Non-pigmented ciliary epithelial cell (primary cell): ENCODE measurements at places on chromosomes 3 and 15.

DNA sequence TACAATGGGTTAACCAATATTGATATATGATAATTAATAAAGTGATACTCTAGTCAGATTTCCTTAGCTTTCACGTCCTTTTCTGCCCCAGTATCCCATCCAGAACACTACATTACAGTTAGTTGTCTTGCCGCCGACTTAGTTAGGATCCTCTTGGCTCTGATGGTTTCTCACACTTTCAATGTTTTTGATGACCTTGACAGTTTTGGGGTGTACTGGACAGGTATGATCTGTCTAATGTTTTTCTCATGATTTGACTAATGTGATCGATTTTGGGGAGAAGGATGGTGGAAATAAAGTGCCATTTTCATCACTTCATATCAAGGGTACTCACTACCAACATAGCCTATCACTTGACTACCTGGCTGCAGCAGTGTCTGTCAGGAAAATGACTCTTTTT, 245.0 kb upstream of the TMC3 start:
- no peak for DNase-seq

DNA sequence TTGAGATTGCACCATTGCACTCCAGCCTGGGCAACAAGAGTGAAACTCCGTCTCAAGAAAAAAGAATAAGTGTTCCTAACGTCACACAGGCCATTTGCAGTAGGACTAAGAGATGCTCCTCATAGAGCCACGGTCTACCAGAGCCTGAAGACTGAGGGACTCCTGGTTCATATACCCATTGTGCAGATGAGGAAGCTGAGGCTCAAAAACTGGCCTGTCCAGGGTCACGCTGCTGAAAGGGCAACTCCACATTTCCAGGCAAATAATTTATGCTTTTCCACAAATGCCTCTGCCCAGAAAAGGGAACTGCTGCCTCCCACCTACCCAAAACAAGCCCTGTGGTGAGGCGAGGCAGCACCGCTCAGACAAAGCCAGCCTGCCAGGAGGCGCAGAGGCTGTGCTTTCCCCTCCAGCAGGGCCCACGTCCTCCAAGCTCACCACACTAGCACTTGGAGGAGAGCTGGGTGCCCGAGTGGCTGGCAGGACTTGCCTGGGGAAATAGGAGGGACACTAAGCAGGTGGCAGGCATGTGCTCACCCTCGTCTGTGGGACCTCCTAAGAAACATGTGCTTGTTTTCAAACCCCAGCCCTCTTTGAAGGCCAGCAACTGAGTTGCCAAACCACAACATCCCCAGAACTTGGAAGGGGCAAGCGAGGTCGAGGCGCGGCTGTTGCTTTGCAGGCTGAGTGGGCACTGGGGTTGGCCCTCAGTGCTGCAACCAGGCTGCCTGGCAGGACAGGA, 195.6 kb downstream of the XXYLT1 start:
- no peak for DNase-seq

DNA sequence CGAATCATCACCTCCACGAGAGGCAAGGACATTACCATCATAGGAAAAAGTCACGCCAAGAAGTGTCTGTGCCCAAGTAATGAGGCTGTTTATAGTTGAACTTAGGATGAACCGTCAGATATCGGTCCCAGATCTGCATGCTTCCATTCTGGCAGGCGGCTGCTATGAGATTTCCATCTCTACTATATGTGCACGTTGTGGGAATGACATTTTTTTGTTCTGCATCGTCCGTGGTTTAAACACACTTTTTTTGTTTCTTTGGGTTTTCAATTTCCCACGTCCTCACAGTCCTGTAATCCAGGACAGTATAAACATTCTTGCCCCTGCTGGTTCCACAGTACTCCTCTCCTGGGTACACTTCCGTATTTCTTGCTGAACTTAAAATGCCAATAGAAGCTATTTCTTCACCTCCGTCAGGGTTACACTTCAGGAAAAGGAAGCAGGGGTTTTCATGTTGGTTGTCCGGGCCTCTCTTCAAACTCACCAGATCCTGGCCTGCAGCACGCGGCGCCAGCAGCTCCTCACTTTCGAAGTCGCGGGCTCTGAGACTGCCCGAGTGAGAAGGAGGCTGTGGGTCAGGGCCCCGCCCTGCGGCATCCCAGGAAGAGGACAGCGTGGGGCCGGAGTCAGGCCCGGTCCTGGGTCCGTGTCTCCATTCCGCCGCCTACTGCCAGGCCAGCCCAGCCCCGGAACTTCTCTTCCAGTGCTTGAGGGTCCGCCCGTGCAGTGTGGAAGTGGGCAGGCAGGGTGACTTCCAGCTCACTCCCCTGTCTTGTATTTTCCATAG, 9.8 kb upstream of the TM4SF4 start:
- no peak for DNase-seq

DNA sequence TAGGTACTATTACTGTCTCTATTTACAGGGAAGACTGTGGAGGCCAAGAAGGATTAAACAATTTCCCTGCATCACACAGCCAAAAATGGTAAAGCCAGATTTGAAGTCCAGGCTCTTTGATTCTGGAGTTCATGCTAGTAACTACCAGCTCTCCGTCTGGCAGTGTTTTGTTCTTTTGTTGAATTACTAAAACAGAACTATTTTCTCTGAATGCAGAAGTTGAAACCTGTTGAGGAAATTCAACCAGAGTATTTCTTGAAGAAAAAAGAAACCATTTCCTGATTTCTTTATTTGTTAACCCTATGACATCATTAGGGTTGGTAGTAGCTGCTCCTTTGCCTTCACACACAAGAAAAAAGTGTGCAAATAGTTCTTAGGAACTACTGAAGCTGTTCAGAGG, 34.3 kb downstream of the CRTC3 start:
- DNase-seq = no peak

- no peak for DNase-seq
These were observed 252.0 kb downstream of the NR2F2 start for GRCh38 chr15:96582473-96582872.

DNA sequence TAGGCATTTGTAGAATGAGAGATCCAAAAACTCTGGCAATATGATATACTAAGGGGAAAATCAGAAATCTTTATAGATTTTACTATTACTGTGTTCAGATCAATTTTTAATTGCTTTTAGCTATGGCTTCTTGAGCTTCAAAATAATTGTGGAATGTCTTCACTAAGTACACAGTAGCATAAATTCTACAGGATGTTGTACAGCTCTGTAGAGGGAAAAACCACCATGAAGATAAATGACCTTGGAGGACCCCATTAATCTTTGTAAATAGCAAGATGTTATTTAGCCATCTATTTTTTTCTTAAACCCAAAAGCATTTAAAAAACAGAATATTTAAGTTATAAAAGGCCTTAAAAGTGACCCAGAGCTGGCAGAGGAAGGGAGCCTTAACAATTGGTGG, 43.9 kb upstream of the FNDC3B start:
- DNase-seq = no peak

- no peak for DNase-seq
These were observed 221.0 kb downstream of the ZMAT3 start for GRCh38 chr3:178850450-178851190.

GRCh38 chr15:65026756-65027155, 2.7 kb downstream of the MTFMT start:
- no peak for DNase-seq

GRCh38 chr15:73052653-73053397, 562 bp downstream of the NEO1 start:
- DNase-seq = no peak

GRCh38 chr3:110564674-110565073, 506.9 kb upstream of the NECTIN3 start:
- no peak for DNase-seq

DNA sequence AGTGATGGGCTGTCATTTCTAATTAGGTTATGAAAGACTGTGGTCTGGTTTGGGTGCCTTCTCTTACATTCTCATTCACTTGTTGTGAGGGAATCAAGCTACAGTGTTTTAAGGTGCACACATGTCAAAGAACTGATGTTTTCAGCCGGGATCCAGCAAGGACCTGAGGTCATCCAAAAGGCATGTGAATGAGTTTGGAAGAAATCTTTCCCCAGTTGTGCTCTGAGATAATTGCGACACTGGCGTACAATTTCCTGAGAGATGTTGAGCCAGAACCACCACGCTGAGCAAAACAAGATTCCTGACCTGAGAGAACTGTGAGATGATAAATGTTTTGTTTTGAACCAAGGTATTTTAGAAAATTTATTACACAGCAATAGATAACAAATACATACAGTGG, 295.3 kb upstream of the SLITRK3 start:
- DNase-seq = peak; percentile 11

- no peak for DNase-seq
These were observed 12.6 kb downstream of the CAPN7 start for GRCh38 chr3:15218689-15219088.

DNA sequence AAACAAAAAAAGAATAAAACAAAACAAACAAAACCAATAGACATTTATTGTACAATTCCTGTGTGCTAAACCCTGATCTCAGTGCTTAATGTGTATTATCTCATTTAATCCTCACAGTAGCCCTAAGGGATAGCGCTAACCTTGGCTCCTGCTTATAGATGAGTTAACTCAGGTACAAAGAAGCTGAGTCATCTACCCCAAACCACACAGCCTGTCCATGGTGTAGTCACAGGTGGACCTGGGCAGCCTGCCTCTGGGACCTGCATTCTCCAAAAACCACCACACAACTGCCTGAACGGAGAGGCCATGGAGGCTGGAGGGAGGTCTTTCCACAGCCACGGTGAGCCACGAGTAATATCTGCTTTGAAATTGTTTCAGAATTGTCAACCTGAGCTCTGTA, 5.5 kb upstream of the CLN6 start:
- DNase-seq = no peak

DNA sequence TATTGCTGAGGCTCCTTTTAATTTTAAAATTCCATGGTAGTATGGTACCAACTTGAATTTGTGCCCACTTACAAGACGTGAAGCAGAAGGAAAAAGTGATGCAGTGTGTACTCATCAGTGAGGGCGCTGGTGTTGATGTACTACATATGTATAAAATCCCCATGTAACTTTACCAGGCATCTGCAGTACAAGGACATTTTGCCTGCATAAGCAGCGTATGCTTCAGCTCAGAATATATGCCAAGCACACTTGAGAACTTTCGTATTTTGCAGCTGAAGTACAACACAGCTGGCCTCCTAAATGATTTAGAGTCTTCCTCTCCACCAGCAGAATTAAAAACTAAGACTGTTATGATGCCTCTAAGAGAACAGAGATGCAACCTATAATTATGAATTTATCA, 108.9 kb downstream of the RYR3 start:
- no peak for DNase-seq

- no peak for DNase-seq
These were observed 102.0 kb downstream of the GTPBP8 start for GRCh38 chr3:113092746-113093145.

- peak; percentile 31 for DNase-seq
These were observed 2.4 kb downstream of the CCNDBP1 start for GRCh38 chr15:43187544-43188155.

- DNase-seq = no peak
These were observed 4.1 kb downstream of the KNL1 start for GRCh38 chr15:40598126-40598525.

DNA sequence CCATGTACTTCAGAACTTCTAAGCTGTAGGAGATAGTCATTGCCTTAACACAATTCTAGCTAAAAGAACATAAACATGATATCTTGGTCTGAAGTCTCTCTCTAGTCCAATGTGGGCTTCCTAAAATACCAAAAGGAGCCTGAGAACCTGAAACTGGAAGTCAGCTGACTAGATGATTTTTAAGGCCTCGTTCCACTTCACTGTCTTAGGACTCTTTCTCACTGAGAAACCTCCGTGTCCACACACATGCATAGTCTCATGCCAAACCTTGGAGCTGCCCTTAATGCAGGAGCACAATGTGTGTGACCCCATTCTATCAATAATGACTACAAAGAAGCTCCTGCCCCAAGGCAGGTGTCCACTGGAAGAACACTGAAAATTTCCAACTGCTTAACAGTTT, 87.7 kb downstream of the ETFA start:
- no peak for DNase-seq

GRCh38 chr3:17709236-17709810, 33.1 kb downstream of the TBC1D5 start:
- no peak for DNase-seq

DNA sequence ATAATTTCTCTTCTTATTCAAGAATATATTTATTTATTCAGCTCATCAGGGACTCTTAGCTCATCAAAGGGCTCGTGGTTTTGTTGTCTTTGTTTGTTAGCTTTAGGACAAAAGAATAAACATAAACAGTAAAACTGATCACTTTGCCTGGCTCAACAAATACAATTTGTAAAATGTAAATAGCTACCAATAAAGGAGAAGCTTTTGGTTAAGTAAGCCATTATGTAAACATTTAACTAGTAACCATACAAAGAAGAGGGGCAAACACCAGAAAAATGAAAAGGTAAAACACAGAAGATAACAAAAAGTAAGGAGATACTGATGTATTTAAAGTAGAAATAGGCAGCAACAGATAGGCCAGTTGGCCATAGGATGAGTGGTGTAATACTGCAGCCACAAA, 761.7 kb downstream of the ROBO1 start:
- DNase-seq = no peak

DNA sequence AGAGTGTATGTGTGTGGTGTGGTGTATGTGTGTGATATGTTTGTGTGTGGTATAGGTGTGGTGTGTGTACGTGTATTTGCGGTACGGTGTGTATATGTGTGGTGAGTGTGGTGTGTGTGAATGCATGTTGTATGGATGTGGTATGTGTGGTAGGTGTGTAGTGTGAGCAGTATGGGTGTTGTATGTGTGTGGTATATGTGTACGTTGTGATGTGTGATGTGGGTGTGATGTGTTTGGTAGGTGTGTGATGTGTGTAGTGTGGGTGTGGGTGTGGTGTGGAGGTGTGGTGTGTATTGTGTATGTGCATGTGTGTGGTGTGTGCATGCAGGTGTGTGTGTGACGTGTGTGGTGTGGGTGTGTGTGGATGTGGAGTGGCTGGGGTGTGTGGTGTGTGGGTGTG, 58.7 kb downstream of the EFCAB12 start:
- no peak for DNase-seq

GRCh38 chr15:93980261-93980911, 251.0 kb upstream of the MCTP2 start:
- DNase-seq = no peak

DNA sequence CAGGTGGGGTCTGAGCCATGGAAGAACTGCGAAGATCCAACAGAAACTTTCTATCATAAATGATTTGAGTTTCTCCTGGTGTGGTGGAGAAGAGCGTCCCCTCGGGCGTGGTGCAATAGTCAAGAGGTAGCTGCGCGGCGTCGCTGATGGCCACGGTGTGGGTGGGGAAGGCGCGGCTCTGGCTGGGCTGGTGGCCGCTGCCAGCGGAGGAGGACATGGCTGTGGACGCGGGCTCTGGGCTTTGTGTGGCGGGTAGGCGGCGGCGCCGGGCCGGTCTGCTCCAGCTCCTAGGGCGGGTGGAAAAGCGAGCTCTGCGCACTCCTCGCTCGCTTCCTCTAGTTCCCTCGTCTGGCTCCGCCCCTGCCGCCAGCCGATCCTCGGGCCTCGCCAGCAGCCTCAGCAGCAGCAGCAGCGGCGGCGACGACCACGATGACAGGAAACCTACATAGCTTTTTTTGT, 5.9 kb downstream of the STARD9 start:
- no peak for DNase-seq

- DNase-seq = no peak
These were observed 79.3 kb upstream of the ALDH1L1 start for GRCh38 chr3:126259411-126260391.

- DNase-seq = no peak
These were observed 1123.0 kb downstream of the ROBO1 start for GRCh38 chr3:78644847-78645246.

GRCh38 chr3:189137416-189137815, 34.4 kb upstream of the TPRG1 start:
- no peak for DNase-seq
